ENCODE measurements at places on chromosomes 4 and X. TPM values are rescaled to one million over a fixed set of nuclear protein-coding genes. Genes with fewer than 3 reads are reported as not detected.

Gene USP17L11
- total RNA-seq = not detected

GRCh38 chrX:23554304-23554703, 113.0 kb upstream of the PRDX4 start:
- H3K27me3 ChIP-seq = no peaks in the 10 kb centered on the region
- H3K36me3 ChIP-seq = no peaks in the 10 kb centered on the region
- no peaks in the 10 kb centered on the region for H3K4me1 ChIP-seq
- H3K27ac ChIP-seq = no peak overlapping the region
- no peak overlapping the region for H3K4me3 ChIP-seq

DNA sequence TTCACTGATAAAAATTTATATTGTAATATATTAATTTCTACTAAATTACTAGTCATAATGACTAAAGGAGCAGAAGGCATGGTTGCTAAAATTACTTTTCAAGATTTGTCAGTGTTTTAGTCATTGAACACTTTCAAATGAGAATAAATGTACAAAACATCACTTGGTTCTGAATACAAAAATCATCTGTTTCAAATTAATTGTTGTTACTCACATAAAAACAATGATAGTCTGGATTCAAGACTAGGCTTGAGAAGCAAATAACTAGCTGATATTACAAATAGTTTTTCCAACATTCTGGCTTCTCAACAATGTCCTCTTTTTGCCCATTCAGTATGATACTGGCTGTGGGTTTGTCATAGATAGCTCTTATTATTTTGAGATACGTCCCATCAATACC, 112.5 kb downstream of the ANAPC10 start:
- no peak overlapping the region for H3K4me3 ChIP-seq
- H3K27ac ChIP-seq = no peak overlapping the region
- H3K4me1 ChIP-seq = no peaks in the 10 kb centered on the region
- DNase-seq = no peak
- H3K36me3 ChIP-seq = no peaks in the 10 kb centered on the region

Gene SMIM14
- 25.5 TPM for total RNA-seq

DNA sequence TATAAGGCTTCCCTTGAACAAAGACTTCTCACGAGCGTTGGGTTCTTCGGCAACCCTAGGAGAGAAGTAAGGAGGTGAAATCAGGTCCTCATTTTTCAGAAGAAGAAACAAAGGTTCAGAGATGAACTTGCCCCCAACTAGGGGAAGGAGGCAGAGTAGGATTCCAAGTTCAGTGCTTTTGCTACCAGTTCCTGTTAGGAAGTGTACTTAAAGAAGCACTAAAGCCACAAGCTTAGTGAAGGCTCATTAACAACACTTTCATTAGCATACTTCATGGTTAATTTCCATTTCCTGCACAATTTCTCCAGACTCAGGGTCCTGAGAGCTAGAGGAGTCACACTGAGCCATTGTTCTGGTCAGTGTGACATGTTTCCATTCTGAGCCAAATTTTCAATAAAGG, 52.1 kb downstream of the VSIG4 start:
- H3K36me3 ChIP-seq = no peaks in the 10 kb centered on the region
- H3K27me3 ChIP-seq = no peaks in the 10 kb centered on the region
- H3K27ac ChIP-seq = no peak overlapping the region
- no peak for DNase-seq

DNA sequence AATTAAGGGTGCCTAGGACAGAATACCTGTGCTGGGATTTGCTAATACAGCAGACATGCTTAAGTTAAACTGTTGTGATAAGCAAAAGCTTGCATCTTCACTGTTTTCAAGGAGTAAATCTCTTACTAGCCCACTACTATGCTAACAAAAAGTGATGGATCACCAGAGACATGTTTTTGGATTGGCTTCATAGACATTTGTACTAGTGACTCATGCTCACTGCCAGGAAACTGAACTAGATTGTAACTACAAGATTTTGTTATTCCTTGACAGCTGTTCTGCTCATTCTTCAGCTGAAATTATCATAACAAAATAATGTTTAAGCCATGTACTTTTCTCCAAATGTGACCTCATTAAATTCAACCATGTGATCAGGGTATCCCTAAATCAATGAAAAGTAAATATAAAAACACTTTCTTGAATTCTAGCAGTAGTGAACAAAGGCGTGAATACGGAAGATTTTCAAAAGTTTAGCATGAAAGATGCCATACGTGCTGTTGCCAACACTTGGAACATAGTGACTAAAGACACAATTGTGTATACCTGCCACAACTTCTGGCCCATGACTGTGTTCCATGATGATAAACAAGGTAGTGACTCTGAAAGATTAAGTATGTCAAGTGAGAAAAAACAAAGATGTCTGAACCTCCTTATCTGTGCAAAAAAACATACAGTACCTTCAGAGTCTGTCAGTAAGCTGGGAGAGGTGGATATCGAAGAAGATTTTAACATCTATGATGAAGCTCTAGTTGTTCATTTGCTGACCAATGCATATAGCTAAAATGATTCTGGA, 154.0 kb downstream of the BTC start:
- H3K4me1 ChIP-seq = peaks cover 11% of the 10 kb centered on the region
- H3K36me3 ChIP-seq = peaks cover 4% of the 10 kb centered on the region
- peak; percentile 34 for DNase-seq
- H3K4me3 ChIP-seq = no peak overlapping the region
- peaks cover 6% of the 10 kb centered on the region for H3K27me3 ChIP-seq

Gene ARR3
- total RNA-seq = not detected

DNA sequence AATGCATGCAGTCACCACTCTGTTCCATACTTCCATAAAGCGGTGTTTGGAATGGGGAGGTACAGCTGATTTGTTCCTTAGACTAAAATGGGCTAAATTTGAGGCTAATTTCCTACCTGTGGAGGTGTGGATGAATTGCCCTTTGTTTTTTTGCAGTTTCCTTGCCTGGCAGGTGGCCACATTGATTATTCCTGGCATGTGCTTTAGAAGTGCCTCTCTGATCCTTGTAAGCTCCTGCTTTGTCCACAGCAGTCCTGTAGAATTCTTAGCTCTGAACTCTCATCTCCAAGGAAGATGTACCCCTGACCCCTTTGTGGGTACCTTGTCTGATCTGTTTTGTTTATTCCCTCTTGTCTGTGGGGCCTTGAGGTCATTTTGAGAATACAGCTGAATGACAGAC, 136.8 kb downstream of the ADGRL3 start:
- no peaks in the 10 kb centered on the region for H3K36me3 ChIP-seq
- no peaks in the 10 kb centered on the region for H3K4me1 ChIP-seq
- no peak for DNase-seq
- no peaks in the 10 kb centered on the region for H3K27me3 ChIP-seq

GRCh38 chr4:151922306-151922705, 161.5 kb upstream of the GATB start:
- DNase-seq = peak; percentile 18
- H3K4me3 ChIP-seq = peak overlapping the region; percentile 65
- H3K27ac ChIP-seq = peak overlapping the region; percentile 94
- peaks cover 15% of the 10 kb centered on the region for H3K36me3 ChIP-seq
- peaks cover 60% of the 10 kb centered on the region for H3K4me1 ChIP-seq

DNA sequence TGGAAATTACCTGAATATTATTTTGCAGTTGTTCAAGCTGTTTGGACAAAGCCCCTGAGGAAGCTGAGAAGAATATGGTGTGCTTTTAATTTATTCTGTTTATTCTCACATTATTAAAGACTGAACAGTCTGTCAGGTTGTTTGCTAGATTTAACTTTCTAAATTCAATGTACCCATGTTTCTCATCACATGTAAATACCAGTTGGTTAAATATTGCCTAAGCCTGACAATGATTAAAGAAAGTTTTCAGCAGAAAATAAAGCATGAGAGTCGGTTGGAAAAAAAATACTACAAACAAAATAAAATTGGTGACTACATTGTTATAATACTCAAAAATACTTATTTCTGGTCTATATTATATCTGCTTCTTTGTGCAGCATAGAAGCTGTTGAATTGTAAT, 1974.7 kb downstream of the ARAP2 start:
- H3K4me1 ChIP-seq = no peaks in the 10 kb centered on the region
- H3K36me3 ChIP-seq = no peaks in the 10 kb centered on the region

- H3K27ac ChIP-seq = no peak overlapping the region
- H3K4me1 ChIP-seq = no peaks in the 10 kb centered on the region
- no peaks in the 10 kb centered on the region for H3K27me3 ChIP-seq
Measured at GRCh38 chr4:161799710-161800109, 364.1 kb downstream of the FSTL5 start.

Gene PRDM8
- total RNA-seq = 17.3 TPM

DNA sequence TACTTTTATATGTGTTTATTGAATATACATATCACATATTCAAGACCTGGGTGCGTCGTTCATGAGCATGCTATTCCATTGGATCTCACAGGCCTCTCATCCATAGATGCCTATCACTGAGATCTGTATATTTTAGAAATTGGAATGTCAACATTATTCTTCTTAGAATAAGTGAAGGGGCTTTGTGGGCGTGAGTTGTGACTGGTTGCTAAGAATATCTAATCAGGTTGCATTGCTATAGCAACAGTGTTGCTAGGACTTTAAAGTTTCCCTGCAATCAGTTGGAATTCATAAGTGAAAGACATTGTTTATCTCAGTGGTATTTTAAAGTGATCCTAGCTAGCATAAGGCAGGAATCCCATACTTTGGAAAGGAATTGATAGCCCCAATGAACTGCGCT, 36.7 kb upstream of the ANK2 start:
- DNase-seq = no peak
- no peaks in the 10 kb centered on the region for H3K36me3 ChIP-seq
- no peak overlapping the region for H3K27ac ChIP-seq
- no peak overlapping the region for H3K4me3 ChIP-seq

- no peak overlapping the region for H3K4me3 ChIP-seq
- H3K27me3 ChIP-seq = peaks cover 14% of the 10 kb centered on the region
- H3K4me1 ChIP-seq = peaks cover 18% of the 10 kb centered on the region
- peaks cover 49% of the 10 kb centered on the region for H3K36me3 ChIP-seq
- DNase-seq = no peak
Measured at GRCh38 chr4:2940267-2941137, 22.7 kb downstream of the NOP14 start.

Gene EFHC2
- total RNA-seq = not detected

DNA sequence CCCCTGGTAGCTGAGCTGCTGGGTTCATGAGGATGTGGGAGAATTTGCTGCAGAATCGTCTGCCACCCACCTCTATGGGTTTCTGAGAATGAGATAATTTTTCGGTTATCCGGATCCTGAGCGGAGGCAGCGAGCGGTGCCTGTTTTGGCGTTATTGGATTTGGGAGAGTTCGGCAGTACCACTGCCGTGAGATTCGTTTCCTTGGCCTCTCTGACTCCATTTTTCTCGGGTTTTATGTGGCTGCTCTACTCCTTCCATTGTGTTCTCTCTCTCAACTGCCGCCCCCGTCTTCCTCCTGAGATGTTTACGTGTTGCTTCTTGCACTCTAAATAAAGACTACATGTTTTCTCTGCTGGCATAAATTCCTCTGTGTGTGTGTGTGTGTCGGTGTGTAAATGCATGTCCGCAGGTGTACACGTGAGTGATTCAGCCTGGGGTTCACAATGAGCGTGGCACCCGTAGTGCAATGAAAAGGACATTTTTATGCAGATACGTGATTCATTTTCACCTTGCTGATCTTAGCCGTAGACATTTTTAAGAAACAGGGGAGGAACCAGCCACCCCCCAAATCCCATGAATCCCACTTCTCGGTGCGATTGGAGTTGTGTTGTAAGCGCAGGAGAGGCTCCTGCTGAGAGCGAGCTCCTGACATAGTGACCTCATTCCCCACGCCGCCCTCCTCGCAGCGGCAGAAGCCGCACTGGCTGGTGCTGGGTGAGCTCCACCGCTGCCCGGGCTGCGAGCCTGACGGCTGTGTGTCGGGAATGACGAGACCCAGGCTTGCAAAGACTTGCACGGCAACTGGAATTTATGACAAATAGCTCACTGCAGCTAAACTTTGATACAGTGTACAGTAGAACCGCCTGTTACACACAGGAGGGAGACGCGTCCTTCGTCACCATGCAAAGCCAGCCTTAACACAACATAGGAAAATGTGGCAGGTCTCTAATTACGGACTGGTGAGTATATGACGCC, 82.2 kb downstream of the STOX2 start:
- peaks cover 2% of the 10 kb centered on the region for H3K27me3 ChIP-seq
- H3K36me3 ChIP-seq = no peaks in the 10 kb centered on the region
- no peak overlapping the region for H3K27ac ChIP-seq
- H3K4me1 ChIP-seq = no peaks in the 10 kb centered on the region
- no peak overlapping the region for H3K4me3 ChIP-seq
- DNase-seq = peak; percentile 38

DNA sequence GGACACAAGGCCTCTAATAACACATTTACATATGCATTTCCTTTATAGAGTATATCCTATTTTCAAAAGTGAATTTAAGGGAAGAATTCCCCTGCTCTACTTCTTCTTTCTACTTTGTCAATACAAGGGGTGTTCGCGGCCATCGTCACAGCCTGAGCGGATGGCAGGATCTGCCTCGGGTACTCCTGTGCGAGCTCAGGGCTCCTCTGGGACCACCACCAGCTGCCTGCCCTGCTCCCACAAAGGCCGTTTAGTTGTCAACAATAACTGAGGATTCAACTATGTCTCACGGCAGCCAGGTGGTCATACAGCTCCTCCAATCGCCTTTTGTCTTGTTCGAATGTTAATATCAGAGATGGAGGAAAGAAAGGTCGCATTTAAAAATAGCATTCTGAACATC, 228.2 kb upstream of the TENM3 start:
- H3K4me1 ChIP-seq = peaks cover 20% of the 10 kb centered on the region
- H3K4me3 ChIP-seq = no peak overlapping the region
- no peaks in the 10 kb centered on the region for H3K27me3 ChIP-seq

Gene CFAP299
- total RNA-seq = 4.9 TPM

Gene FBXL5
- 39.5 TPM for total RNA-seq

DNA sequence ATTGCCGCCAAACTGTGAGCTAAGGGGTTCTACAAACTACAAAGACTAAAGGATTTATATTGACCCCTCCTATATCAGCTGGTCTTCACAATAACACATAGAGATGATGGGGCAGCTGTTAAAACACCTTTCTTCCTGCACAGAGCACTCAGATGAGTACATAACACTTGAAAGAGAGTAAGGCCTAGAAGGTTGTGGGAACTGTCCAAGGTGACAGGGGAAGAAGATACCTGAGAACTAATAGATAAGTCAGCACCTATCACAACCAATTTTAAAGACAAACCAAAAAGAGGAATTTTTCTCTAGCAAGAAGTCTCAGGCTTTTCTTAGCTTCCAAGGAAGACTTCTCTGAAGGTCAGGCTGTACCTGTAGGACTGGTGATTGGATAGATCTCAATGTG, 19.1 kb upstream of the CXCL6 start:
- H3K27ac ChIP-seq = no peak overlapping the region
- H3K27me3 ChIP-seq = peaks cover 2% of the 10 kb centered on the region
- H3K36me3 ChIP-seq = peaks cover 5% of the 10 kb centered on the region

DNA sequence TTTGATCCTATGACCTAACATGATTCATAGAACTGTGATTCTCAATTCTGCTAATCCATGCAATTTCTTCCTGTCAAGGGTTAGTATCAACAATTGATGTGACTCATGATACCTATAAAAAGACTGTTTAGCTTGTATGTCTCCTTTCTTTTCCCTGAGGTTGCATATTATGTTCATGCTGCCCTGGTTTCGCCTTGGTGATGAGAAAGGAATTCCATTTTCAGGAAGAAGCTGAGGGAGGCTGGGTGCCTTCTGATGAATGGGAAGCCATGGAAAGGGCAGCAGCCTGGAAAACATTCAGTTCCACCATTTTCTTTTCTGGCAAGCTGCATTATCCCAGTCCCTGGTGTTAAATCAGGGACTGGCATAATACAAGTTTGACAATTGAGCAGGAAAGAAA, 976.5 kb downstream of the RPA4 start:
- peak overlapping the region; percentile 68 for H3K4me3 ChIP-seq
- peaks cover 47% of the 10 kb centered on the region for H3K4me1 ChIP-seq
- no peaks in the 10 kb centered on the region for H3K36me3 ChIP-seq
- peak; percentile 57 for DNase-seq
- H3K27ac ChIP-seq = peak overlapping the region; percentile 87
- H3K27me3 ChIP-seq = no peaks in the 10 kb centered on the region

Gene GYPA
- total RNA-seq = not detected

All from HFFc6 (cell line).